CD4-positive, alpha-beta T cell treated with Interleukin-21 for 1 hour (primary cell): ENCODE measurements at places on chromosomes 1 and 21.

DNA sequence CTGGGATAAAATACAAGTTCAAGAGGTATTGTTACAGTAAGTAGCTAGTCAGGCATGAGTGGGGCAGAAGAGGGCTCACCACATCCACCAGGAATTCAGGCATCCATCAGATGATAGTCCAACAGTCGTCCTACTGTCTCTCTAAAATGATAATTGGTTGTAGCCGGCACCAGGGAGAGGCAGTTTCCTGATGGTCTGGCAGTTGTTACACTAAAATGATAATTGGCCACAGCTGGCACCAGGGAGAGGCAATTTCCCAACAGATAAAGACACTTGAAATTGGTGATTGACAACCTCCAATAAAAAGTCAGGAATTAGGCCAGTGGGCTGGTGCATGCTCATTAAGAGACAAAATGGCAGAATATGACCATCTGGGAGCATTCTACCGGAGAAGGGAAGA is 545.8 kb downstream of the AMY1C start:
- no peak for DNase-seq

GRCh38 chr1:3570066-3570986 is 41.0 kb downstream of the MEGF6 start:
- no peak for DNase-seq

DNA sequence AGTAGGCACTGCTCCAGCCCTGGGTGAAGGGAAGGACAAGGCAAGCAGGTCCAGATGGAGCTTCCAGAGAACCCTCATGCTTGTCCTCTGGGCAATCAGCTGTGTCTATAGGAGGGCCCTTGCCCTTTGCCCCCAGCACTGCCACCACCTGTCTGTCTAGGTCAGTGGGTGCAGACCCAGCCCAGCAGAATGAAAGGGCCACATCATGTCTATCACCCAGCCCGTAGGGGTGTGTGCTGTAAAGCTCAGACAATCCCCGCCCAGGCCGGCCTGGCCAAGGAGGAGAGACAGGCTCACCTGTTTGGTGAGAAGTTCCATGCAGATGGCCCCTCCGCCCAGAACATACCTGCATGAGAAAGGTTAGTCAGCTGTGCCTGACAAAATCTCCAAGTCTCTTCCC is 7.0 kb downstream of the UBE2Q1 start:
- DNase-seq, result no peak

DNA sequence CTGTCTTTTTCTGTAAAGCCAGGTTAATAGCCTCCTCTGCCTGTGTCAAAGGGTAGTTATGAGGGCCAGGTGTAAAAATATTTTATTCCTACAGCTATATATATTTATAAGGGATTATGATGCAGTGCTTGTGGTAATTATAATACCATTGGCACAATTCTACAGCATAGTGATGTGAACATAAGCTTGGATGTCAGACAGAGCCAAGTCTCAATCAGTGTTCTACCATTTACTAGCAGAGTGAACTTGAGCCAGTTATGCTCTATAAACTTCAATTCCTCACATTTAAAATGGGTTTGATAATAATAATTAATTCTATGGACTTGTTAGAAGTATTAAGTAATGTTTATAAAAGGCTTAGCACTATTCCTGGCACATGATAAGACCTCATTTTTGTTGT is 151.5 kb upstream of the L1TD1 start:
- DNase-seq, result no peak

DNA sequence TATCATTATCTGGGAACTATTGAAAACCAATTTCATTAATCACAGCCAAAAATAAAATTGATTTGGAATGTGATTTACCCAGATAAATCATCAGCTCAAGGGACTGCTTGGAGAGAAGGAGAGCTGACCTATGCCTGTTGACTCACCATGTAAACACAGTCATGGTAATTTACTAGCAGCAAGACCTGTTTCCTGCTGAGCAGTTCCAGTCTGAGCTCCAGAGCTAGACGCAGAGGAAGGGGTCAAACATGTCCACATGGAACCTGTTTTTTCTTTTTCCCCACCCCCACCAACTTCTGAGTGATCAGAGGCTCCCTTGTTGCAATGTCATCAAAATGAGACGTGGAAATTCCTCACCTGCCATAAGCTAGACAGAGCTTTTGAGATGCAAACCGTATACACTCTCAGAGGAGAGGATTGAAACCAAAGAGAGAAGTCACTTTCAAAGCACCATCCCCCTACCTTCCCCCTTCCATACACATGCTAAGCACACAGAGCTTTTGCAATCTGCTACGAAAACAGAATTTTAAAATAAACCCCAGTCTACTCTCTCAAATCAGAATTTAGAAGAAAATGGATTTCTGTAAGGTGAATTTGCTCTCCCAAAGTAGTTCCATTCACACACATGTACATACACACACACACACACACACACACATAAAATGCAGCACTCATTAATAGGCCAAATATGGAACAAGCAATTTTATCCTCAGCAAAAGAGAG is 55.9 kb upstream of the PTGFRN start:
- DNase-seq, result no peak

GRCh38 chr1:44645476-44646244 is 28.6 kb downstream of the TMEM53 start:
- no peak for DNase-seq

- DNase-seq, result no peak
Observed at GRCh38 chr1:8663090-8663802, 154.2 kb downstream of the RERE start.

GRCh38 chr1:104760017-104760416 is 1010.3 kb downstream of the AMY1C start:
- no peak for DNase-seq

DNA sequence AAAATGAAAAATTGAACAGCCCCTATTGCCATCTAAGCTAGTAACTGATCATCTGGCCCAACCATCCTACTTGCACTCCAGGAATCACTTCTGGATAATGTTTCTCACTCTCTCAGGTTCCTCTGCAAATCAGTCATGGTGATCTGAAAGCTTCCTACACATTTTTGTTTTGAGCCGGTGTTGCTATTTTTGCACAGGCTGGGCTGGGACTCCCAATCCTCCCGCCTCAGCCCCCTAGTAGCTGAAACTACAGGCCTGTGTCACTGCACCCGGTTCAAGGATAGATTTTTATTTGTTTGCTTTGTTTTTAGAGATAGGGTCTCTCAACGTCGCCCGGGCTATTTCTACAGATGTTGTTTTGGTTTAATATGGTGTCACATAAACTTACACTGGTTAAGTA is 40.5 kb upstream of the HMCN1 start:
- no peak for DNase-seq

- DNase-seq, result no peak
Observed at GRCh38 chr1:165795894-165796293, 27.2 kb upstream of the TMCO1 start.

- no peak for DNase-seq
Observed at GRCh38 chr1:209791920-209792319, 7.6 kb upstream of the C1orf74 start.

DNA sequence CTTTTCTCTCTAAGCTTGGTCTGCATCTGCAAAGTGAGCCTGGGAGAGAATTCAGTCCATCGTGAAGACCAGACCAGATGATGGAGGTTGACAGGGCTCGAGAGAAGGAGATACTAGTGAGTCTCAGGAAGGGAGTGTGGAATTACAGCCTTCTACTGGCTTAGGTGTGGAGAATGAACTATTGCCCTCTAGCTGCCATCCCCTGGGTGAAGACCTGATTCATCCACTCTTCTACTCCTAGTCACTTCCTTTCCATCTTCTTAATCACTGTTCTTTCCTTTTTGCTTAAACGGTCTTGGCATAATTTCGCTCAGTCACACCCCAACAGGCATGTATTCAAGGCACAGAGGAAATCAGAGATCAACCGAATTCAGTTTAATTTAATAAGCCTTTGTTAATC is 34.0 kb upstream of the HSD17B7 start:
- DNase-seq, result no peak

DNA sequence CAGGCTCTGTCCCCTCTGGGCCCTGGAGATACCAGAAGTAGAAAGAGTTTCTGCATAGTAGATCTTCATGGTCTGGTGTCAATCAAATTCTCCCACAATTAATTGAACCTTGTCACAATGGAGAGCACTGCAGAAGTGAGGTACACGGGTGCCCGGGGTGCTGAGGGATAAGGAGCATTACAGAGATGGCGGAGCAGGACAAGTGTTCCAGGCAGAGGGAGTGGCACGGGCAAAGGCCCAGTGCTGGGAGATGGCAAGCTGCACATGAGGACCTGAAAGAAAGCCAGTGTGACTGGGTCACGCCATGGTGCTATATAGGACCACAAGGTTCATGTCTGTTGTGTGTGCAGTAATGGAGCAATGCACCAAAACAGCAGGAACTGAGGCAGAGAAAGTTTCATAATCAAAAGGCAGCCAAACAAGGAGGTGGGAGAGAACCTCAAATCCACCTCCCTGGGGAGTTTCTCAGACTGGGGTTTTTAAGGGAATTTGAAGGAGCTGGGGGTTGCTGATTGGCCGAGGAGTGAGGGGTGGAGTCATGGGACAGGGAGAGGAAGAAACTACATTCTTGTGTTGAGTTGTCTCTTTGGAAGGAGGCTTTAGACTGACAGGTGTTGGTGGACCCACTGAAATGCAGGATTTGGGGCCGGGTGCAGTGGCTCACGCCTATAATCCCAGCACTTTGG is 27.7 kb downstream of the ACOT11 start:
- no peak for DNase-seq
